A549 treated with dexamethasone at 1 μM for 4 hours (cell line): ENCODE measurements at places on chromosomes 11 and 22. TPM values are rescaled to one million over a fixed set of nuclear protein-coding genes. Genes with fewer than 3 reads are reported as not detected.

ZBTB16 gene
- 0.76 to 1.6 TPM (median 1.3 TPM) in 5 replicates for total RNA-seq

FAM168A gene
- total RNA-seq, result 10.4 to 17.0 TPM (median 15.9 TPM) in 5 replicates

CTSW gene
- 0.07 to 0.15 TPM in 2 of 5 replicates, not detected in the others for total RNA-seq

OR2AG1 gene
- not detected in 5 replicates for total RNA-seq

TBX10 gene
- total RNA-seq, result not detected in 5 replicates

GTSE1 gene
- 22.7 to 34.7 TPM (median 33.6 TPM) in 5 replicates for total RNA-seq

DUSP18 gene
- total RNA-seq, result 4.1 to 6.8 TPM (median 5.2 TPM) in 5 replicates
